Forelimb muscle (tissue), 1 donor: ENCODE measurements at places on chromosomes 13 and 19.

DNA sequence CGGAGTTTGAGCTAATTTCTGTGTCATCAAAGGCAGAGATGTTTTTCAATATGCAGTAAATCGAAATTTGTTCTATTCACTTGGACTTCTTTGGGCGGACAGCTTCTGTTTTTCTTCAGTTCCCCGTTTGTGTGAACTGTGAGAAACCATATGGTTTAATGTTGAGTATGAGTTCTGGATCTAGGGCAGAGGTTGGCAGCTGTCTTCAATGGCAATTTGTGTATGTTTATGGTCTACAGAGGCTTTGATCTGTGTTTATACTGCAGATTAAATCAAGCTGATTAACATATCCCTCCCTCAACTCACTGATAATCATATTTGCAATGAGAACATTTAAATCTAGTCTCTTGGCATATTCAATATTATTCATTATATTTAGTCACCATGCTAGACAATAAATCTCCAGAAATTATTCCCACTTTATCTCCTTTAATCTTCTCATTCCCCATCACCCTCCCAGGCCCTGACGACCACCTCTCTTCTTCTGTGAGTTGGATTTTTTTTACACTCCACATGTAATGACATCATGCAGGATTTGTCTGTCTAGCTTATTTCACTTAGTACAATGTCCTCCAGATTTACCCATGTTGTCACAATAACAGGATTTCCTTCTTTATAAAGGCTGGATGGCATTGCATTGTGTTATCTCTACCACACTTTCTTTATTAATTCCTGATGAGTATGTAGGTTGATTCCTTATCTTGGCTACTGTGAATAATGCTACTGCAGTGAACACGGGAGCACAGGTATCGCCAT is 9.0 kb downstream of the ZNF331 start:
- no peak for DNase-seq

- no peak for DNase-seq
These were observed 20.4 kb upstream of the DCLK1 start for GRCh38 chr13:36151591-36151990.

DNA sequence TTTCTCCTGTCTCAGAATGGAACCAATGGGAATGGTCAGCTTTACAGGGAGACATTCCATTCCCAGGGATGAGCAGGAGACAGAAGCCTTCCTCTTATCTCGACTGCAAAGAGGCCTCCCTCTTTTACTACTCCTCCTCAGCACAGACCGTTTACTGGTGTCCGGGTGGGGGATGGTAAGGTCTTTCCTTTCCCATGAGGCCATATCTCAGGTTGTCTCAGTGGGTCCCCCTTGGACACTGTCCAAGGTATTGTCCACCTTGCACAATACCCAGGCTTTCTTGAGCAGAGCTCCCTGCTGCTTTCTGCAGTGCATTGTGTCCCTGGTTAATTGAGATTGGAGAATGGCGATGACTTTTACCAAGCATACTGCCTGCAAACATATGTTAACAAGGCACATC is 7.5 kb upstream of the ZNF808 start:
- DNase-seq: no peak

DNA sequence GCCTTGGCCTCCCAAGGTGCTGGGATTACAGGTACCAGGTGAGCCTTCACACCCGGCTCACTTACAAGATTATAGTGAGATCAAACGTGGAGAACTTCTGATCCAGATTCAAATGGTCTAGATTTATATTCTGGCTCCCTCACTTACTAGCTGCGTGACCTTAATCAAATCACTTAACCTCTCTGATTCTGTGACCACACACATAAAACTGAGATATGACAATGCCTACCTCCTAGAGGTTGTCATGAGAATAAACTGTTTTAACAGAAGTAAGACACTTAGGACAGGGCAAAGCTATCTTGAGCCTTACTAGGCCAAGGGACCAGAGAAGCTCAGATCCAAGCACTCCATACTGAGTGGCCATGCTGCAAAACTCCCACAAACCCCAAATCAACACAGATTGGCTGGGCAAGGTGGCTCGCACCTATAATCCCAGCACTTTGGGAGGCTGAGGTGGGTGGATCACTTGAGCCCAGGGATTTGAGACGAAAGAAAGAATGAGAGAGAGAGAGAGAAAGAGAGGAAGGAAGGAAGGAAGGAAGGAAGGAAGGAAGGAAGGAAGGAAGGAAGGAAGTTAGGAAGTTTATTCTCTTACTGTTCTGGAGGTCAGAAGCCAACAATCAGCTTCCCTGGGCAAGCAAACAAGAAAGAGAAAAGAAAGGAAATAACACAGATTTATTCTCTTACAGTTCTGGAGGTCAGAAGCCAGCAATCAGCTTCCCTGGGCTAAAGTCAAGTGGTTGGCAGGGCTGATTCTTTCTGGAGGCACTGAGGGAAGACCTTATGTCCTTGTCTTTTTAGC is 46.1 kb upstream of the MAP3K10 start:
- no peak for DNase-seq

DNA sequence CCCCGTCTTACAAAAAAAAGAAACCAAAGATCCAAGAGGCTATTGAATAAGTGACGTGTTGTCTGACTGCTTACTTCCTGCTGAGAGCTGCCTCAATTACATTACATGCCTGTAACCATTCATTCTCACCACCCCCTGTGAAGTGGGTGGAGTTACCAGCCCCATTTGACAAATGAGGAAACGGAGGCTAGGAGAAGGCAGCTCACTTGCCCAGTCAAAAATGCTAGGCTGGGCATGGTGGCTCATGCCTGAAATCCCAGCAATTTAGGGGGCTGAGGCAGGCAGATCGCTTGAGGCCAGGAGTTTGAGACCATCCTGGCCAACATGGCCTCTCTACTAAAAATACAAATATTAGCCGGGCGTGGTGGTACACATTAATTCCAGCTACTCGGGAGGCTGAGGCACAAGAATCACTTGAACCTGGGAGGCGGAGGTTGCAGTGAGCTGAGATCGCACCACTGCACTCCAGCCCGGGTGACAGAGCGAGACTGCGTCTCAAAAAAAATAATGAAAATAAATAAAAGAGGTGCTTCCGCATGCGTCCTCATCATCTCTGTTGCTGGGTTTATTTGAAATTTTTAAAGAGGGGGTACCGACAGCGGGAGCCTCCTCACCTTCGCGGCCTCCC is 499 bp downstream of the LSM7 start:
- no peak for DNase-seq

DNA sequence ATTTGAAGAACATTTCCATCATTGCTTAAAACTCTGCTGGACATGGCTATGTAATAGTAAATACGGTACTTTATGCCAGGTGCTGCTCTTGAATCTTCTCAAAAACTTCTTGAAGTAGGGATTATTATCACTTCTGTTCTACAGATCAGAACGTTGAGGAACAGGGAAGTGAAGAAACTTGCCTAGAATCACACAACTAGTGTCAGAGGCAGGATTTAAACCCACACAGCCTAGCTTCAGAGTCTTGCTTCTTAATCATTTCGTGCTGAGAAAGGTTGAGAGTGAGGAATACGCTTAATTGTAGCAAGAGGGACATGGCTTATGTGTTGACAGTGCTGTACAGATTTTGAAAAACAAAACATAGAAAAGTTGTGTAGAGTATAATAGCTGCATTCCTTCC is 13.5 kb downstream of the TM9SF2 start:
- no peak for DNase-seq

DNA sequence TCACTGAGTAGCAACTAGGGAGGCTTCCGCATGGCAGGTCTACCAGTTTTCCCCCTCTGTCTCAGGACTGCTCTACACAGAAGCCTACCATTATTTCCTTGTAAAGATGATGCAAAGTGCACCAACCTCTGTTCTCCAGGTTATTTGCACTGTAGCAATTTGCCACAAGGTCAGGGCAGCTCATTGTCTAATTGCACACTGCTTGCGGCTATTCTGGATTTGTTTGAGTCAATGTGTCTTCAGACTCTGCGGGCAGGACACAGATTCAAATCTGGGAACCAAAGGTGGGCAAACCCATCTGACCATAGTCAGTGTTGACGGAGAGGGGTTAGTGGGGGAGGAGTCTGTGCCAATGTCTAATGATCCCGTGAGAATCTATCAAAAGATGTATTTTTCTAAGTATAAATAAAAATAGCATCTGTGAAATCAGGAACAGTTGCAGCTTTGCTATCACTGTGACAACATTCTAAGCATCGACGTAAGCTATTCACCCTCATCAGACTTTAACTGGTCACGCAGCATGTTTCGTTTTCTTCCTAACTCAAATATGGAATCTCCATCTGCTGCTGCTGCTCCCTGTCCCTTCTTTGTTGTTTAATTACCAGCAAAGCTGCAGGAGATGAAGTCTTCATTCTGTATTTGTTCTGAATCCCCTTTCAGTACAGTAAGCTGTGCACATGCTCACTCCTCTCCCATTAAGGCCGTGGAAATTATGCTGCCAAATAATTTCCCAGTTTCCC is 26.4 kb downstream of the CYSLTR2 start:
- DNase-seq: no peak

DNA sequence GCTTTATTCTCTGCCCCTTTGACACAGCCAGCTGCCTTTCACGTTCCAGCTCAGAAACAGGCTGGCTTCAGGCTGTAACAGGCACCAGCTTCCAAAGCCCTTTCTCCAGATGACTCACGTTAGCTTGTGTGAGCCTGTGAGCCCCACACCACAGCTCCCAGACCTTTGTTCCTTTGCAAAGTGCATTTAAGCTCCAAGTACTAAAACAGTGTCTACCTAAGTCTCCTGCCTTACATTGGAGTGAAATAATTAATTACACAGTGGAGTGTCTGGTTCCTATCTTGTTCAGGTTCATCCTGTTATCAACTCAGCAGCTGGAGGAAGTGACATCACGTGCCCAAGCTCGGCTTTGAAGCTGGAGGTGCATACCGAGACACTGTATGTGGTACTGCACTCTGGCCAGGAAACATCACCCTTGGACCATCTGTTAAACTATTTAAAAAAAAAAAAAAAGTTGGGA is 475.8 kb downstream of the FOXO1 start:
- DNase-seq: no peak
